Progenitor cell of endocrine pancreas (in vitro differentiated cells): ENCODE measurements at places on chromosomes 6 and 20.

- no peak for DNase-seq
These were observed 2.8 kb downstream of the PREX1 start for GRCh38 chr20:48824830-48825565.

DNA sequence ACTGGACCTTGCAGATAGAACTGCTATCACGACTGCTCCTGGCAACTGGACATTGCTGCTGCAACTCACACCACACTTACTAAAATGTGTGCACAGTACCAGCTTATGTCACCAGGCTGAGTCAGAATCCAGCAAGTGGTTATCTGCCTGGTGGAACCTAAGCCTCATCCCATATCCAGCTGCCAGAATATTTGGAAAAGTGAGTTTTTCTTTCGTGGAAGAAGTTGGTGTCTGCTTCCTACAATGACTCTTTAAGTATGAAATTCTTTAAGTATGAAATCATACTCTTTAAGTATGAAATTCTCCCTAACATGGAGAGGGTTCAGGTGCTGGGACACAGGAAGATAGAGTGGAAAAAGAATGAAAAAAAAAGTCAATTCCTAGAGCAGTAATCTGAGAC is 16.4 kb upstream of the POLR1H start:
- DNase-seq, result no peak

GRCh38 chr6:113755449-113756289 is 101.5 kb upstream of the MARCKS start:
- DNase-seq, result no peak

DNA sequence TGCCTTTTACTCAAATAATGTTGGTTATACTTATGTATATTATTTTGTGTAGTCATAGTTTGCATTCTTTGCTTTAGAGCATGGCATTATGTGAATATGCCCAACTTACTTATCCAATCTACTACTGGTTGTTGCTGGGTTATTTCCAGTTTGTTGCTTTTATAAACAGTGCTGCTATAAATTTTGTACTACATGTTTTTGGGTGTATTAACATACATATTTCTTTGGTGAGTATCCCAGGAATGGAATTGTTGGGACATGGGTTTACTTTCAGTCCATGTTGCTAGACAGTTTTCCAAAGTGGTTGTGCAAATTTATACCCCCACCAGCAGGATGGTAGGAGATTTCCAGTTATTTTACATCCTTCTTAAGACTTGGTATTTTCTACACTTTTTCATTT is 157.1 kb upstream of the THEMIS start:
- DNase-seq, result no peak

DNA sequence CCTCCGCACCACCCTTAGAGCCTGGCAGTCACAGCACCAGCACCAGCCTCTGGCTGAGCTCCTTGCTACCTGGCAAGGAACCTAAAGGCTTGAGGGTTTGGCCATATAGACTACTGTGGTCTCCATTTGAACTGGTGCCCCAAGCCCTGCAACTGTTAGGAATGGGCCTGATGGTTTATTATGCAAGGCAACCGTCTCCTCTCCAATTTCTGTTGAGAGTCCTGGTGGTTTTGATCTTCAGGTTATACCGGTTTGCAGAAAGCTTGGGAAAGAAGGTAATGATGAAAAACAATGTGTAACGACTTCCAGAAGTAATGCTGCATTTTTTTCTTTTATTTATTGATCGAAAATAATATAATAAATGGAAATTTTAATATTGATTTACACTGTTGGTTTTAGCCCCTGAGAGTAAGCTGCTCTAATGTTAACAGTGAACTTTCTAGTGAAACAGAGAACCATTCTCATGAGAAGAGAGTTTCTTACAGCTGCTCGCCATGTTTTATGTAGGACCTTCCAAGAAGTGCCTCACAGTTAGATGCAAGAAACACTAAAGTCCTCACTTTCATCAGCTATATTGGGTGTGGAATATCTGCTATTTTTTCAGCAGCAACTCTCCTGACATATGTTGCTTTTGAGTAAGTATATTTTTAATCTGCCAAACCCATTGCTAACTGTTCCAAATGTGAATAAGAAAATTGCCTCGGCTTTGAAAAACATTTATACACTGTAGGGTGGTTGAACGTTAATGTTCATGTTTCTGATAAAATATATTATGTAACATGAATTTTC is 112.8 kb downstream of the ADGRG6 start:
- DNase-seq, result no peak

GRCh38 chr6:12051861-12052368 is 39.8 kb downstream of the HIVEP1 start:
- DNase-seq, result no peak

DNA sequence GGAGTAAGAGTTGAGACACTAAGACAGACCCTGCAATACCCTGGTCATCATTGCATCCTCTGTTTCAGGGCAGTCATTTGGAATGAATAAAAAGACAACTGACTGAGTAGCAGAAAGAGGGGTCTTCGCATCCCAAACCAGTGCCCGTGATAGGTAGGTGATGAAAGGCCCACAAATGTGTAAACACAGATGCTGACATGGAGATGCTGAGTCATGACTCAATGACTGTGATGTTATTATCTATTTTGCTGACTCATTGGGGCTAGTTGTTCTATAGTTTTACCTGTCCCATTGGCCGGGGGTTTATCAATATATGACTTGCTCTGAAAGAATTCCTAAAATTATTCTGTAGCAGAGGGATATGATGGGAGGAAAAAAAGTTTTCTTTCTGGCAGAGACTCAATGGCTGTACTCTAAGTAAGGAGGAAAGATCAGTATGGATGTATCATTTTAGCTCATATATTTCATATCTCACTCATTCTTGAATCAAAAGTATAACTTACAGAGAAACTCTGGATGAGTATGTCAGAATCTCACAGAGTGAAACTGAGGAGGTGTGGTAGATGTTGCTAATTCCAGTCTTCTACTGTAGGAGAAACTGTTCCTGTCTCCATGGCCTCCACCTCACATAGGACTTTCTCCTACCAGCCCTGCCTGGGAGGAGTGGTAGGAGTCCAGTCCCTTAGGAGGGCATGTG is 119.9 kb upstream of the PREP start:
- no peak for DNase-seq

DNA sequence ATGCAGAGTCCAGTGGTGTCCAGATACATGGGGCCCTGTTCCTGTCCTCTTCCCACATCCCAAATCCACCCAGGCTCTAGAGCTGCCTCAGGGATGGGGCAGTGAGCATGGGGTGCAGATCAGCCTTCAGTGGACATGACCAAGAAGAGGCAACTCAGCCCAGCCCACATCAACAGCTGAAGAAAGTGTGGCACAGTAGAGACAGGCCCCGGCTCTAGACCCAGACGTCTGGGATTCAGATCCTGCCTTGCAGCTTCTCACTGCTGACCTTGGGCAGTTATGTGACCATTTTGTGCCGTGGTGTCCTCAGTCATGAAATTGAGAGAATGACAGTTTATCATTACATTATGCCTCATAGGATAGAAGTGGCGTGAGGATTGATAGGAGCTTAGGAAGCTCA is 54.6 kb upstream of the CST7 start:
- DNase-seq, result no peak

GRCh38 chr20:52983726-52984450 is 11.7 kb downstream of the TSHZ2 start:
- no peak for DNase-seq

GRCh38 chr20:50491926-50492634 is 18.1 kb upstream of the PTPN1 start:
- DNase-seq, result no peak

GRCh38 chr6:139448051-139448649 is 73.7 kb upstream of the CITED2 start:
- no peak for DNase-seq

DNA sequence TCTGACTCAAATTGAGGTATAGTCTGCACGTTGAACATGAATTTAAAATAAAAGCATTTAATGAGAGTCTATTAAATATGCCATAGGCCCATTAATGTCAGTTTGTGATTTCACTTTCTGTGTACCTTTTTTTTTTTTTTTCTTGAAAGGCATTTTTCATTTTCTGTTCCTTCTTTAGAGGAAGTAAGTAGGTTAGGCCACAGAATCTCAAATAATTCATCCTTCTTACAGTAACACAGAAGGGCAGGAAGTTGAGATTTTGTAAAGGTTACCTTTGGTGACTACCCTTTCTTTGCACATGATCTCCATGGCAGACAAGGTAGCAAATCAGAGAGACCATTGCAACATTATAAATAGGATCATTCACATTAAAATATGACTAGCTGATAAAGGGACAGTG is 9.6 kb downstream of the L3MBTL3 start:
- no peak for DNase-seq

- no peak for DNase-seq
These were observed 7.2 kb downstream of the HEBP2 start for GRCh38 chr6:138410972-138411880.

- no peak for DNase-seq
These were observed 1.8 kb upstream of the DCBLD1 start for GRCh38 chr6:117480651-117481050.

DNA sequence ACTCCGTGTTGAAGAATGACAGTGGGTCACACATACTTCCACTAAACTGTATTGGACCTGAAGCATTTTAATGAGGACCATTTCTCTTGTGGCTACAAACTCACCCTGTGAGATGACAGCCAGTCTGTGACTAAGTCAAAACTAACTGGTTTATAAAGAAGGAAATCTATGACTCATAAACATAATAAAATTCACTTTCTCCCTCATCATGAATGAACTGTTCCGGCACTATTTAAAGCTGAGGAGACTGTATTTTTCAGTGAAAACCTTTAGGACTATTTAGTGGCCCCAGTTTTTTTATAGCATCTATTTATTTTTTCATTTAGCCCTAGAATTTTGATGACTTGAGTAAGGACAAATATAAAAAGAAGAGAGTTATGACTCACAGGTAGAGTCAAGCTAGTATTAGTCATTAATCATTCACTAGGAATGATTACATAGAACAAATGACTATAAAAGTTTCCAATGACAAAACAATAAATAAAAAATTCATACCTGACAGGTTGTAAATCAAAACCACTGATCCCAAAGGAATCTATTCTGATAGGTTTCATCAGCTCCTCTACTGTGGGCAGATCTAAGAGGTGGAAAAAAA is 34.2 kb downstream of the CEP162 start:
- DNase-seq, result no peak

GRCh38 chr6:2061880-2062279 is 183.5 kb downstream of the GMDS start:
- DNase-seq, result no peak

DNA sequence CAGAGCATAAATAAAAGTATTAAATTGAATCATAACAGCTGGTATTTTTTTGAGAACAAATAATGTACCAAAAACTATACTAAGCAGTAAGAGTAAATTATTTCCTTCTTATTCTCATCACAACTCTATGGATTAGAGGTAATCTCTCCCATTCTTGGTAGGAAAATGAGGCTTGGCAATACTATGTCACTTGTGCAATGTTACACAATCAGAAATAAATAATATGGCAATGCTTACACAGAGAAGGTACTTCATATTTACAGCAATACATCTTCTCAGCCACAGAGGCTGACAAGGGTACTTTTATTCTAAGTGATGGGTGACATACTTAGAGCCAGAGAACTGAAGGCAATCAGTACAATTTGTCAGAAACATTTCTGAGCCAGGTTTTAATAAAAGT is 3.9 kb downstream of the DST start:
- DNase-seq, result no peak

GRCh38 chr6:31396422-31397152 is 6.8 kb upstream of the MICA start:
- DNase-seq, result peak; percentile 59

DNA sequence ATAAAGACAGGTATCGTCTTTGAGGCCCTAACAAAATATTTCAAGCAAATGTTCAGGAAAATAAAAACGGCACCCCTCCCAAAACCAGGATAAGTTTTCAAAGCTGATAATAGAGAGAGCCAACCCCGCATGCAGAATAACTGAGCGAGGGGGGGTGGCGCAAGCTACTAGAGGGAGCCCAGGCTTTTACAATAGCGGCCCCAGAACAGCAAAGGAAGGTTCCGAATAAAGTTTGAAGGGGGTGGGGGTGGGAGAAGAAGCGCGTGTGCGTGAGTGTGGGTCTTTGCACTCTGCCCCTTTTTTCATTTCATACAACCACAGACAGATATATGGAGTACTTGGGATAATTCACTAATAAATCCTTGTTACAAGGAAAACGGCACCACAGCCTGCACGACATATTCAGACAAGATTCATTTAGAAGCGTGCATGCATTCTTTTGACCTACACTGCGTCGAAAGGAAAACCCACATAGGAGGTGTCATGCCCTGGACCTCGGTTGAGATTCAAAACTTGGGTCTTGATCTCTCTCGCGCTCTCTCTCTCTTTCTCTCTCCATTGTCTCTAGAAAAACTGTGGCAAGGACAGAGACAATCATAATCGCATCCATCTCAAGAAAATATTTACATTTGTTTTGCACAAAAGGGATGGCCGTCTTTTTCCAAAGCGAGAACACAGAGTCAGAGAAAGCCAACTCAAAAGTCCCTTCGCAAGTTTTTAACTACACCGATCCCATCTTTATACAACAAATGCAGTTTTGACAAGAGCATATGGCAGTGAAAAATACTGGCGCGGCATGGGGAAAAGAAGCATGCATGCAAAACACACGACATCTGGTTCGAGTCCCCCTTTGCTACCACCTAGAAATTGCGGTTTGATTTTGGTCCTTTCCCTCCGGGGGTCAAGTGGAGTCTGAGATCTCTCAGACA is 1.6 kb downstream of the OLIG3 start:
- no peak for DNase-seq

- DNase-seq, result no peak
These were observed 13.2 kb upstream of the MAP3K4 start for GRCh38 chr6:160978141-160978901.

DNA sequence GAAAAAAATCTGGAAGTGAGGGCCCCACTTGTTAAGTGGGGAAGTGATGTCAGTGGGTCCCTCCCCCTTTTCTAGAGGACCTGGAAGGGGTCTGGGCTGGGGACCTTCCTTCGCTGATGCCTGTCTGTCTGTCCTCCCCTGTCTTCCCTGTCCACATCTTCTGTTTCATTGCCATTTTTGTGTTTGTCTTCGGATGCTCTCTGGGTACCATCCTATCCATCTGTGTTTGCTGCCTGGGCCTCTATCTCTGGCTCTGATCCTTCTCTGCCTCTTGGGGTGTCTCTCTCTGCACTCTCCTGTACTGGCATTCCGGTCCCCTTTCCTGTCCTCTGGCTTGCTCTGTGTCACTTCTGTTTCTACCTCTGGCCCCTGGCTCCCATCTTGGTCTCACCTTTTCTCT is 2.3 kb downstream of the TMEM151B start:
- no peak for DNase-seq
